ENCODE measurements at places on chromosomes 12 and 14.

DNA sequence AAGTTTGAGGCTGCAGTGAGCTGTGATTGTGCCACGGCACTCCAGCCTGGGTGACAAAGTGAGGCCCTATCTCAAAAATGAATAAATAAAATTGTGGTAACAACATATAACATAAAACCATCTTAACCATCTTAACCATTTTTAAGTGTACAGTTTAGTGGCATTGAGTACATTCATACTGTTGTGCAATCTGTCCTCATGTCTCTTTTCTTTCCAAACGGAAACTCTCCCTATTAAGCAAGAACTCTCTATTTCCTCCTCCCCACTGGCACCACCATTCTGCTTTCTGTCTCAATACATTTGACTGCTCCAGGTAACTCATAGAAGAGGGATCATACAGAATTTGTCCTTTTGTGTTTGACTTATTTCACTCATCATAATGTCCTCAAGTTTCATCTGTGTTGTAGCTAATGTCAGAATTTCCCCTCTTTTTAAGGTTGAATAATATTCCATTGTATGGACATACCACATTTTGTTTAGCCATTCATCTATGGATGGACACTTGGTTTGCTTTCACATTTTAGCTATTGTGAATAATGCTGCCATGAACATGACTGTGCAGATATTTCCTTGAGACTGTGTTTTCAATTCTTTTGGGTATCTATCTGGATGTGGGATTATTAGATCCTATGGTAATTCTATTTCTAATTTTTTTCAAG, 4.4 kb upstream of the MARK3 start:
- DNase-seq, result no peak

DNA sequence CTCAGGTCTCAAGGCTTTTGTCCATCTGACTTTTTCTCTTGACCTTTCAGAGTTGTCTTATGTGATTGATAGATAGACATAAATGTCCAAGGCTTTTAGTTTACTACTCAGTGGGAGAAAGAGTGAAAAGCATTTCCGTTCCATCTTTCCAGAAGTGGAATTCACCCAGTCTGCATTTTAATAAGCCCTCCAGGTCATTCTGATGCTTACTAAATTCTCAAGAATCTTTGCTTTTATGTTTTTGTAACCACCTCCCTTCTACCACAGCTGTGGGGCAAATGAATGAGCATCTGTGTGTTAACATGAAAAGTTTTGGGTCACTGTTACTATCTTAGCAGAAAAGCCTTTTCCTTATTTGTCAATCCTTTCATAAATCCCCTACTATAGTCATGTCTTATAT, 251.4 kb downstream of the LRIG3 start:
- DNase-seq, result no peak

GRCh38 chr12:113222730-113223531, 1.7 kb downstream of the TPCN1 start:
- peak; percentile 9 for DNase-seq

DNA sequence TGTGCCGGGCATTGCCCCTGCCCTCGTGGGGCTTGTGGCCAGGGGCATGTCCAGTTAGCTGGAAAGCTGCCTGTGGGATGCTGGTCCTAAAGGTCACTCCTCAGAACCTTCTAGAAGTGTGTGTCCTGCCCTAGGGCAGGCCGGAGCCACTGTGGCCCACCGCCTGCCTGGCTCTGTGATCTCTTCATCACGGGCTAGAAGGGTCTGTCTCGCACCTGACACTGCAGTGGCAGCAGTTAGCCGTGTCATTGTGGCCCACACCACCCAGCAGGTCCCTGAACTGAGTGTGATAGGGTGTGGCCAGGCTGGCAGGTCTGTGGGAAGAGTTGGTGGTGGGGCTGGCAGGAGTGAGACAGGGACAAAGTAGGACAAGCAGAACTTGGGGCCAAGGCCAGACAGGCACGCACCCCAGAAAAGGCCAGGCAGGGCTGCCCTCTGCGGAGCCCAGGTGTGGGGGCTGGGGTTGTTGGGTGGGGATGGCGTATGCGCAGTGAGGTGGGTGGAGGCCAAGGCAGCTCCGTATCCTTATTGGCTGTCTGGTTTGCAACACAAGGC, 41.2 kb downstream of the ADGRD1 start:
- DNase-seq, result no peak

- no peak for DNase-seq
These were observed 98.2 kb upstream of the GSC start for GRCh38 chr14:94867946-94868771.

- DNase-seq, result peak; percentile 51
These were observed 573 bp downstream of the CKB start for GRCh38 chr14:103521951-103522563.

GRCh38 chr14:74429991-74430390, 4.0 kb upstream of the SYNDIG1L start:
- no peak for DNase-seq

- no peak for DNase-seq
These were observed 272.7 kb downstream of the BCL11B start for GRCh38 chr14:98999345-98999744.

DNA sequence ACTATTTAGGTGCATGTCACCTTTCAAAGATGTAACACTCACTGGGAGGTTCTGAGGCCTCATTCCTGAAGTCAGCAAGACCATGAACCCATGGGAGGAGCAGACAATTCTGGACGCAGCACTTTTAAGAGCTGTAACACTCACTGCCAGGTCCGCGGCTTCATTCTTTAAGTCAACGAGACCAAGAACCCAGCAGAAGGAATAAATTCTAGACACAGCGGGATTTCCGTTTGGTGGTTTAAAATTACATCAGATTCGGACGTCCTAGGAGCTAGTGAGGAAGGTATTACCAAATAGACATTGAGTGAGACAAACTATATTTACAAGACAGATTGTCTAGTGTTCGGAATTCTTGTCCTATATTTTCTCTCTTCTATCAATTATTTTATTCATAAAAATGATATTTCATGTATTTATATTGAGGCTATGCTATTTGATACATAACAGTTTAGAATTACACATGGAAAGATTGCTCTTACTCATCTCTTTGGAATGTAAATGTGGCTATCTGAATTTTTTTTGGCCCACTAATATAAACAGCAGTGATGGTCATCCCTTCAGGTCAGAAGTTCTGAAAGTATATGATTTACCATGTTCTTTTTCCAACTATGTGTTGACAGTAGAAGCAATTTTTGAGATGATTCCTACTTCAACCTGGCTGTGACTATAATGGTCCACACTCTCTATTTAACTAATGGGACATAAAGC, 1973.0 kb upstream of the FLRT2 start:
- no peak for DNase-seq

DNA sequence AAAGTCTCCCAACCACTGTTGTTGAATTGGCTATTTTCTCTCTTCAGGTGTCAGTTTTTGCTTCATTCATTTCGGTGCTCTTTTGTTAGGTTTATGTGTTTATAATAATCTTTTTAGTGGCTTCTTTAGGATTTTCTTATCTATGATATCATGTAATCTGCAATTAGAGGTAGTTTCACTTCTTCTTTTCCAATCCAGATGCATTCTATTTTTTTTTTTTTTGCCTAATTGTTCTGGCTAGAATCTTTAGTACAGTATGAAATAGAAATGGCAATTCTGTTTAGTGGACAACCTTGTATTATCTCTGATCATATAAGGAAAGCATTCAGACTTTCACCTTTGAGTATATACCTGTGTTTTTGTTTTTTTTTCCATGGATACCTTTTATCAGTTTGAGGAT, 17.4 kb downstream of the CNOT2 start:
- DNase-seq, result no peak

DNA sequence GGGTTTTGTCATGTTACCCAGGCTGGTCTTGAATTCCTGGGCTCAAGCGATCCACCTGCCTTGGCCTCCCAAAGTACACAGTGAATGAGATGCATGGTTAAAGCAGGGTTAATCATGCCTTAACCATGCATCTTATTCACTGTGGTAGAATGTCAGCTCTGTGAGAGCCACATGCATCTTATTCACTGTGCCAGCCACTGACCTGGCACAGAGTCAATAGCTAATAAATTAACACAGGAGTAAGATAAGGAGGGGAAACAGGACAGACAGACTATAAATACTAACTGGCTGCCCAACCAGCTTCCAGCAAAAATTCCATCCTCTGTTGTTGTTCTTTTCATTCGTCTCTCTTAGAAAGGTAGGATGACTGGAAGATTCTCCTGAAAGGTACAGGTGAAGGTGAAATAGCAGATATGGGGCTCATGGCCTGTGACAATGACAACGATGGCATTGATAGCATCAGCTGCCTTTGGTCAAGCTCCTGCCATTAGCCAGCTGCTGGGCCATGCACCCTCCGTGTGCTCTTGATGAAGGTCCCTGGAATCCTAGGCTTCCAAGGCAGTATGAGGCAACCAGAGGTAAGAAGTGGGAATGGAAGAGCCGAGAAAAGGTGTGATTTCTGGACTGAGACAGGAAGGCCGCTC, 76.6 kb downstream of the ZNF664 start:
- DNase-seq, result no peak

- DNase-seq, result no peak
These were observed 126.2 kb downstream of the RFLNA start for GRCh38 chr12:124420996-124421674.

DNA sequence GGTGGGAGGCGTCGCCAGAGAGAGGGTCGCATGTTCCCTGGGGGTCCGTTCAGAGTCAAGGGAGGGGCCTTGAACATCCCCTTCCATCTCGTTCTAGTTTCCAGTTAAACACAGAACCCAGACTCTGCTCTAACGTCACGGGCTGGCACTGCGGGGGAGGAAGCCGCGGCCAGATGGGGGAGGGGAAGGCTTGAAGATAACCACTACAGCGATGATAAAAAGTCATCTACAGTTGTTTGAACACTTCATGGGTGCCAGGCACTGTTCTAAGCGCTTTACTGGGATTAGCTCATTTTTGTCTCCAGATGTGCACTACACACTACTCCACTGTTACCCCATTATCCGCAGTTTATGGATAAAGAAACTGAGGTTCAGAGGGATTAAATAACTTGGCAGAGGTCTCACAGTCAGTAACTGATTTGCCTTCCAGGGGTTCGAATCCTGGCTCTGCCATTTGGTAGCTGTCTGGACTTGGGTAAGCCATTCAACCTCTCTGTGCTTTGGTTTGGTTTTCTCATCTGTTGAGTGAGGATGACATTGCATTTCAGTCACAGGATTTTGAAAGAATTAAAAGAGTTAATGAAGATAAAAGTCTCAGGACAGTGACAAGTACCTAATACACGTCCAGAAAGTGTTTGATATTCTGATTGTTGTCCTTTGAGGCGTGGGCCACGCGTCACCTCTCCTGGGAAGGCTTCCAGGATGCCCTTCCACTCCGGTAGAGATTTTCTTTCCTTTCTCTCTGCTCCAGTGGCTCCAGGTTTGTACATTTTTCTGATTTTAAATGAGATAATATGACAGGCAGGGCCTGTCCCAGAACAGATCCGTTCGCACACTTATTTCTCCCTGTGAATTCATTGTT, 798 bp upstream of the RASAL1 start:
- no peak for DNase-seq

DNA sequence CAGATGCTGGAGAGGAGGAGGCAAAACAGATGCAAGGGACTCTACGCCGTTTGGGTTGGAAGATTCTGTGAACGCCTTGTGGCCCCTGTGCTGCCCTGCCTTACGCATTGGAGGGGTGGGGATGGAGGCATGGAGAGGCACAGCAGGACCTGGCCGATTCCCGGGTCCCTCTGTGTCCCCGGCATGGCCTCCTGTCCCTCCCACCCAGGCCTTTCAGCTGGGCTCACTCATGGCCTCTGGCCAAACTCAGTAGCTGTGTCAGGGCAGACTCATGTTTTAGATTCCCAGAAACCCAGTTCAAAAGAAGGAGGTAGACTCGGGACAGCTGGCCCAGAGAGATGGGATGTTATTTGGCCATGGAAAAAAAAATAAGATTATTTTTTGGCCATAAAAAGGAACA, 40.1 kb downstream of the TESC start:
- no peak for DNase-seq

GRCh38 chr14:93891756-93892504, 35.2 kb upstream of the FAM181A start:
- DNase-seq, result no peak

DNA sequence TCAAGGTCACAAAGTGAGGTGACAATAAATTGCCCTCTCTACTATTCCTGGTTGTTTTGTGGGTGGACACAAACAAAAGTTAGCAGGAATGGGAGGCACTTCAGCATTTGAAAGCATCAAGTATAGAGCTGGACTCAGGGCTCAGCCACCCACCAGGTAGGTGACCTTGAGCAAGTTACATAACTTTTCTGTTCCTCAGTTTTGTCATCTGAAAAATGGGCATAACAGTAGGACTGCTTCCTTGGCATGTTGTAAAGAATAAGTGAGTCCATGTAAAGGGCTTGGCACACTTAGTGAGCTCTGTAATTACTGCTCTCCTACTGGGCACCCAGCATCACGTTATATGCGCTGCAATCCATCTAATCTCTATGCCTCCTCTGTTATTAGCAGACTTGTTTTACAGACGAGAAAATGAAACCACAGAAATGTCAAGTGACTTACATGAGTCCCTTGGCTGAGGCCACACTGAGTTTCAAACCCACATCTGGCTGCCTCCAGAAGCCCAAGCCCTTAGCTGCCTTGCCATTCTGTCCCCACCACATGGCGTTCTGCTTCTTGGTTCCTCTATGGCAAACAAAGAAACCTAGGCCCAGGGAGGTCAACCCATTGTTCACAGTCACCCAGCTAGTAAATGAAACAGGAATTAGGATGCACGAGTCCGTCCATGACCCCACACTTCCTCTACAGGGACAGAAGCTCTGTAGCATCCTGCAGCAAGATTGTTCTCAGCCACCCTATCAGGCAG, 63.2 kb upstream of the SLC24A4 start:
- no peak for DNase-seq

DNA sequence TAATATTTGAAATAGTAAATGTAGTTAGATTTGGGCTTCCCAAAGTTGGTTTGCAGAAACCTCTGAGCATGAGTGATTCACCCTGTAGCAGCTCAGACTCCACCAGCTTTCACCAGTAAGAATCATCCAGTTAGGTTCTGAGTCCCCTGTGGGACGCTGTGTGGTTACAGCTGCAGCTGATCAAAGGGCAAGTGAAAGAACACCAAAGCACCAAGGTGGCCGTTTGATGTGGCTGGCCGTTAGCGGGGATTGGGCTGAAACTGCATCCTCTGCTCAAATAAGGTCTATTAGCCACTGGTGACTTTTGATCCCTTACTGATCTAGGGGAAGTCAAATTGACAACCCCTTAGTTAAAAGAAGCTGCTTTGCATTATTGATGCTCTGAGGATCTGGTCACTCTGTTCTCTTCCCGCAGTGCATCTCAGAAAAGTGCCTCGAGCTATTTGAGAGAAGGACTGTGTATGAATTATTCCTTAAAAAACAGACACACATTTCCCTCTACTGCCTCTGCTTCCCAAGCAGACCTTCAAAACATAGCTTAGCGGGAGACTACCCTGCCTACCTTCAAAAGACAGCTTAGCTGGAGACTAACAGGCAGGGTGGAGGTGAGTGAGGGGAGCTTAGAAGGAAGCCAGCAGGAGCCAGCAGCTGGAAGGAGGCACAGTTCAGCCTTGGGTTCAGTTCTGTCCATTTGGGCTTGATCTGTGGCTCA, 3.7 kb downstream of the ABHD12B start:
- DNase-seq, result no peak
